ENCODE measurements at places on chromosomes 4 and X.

DNA sequence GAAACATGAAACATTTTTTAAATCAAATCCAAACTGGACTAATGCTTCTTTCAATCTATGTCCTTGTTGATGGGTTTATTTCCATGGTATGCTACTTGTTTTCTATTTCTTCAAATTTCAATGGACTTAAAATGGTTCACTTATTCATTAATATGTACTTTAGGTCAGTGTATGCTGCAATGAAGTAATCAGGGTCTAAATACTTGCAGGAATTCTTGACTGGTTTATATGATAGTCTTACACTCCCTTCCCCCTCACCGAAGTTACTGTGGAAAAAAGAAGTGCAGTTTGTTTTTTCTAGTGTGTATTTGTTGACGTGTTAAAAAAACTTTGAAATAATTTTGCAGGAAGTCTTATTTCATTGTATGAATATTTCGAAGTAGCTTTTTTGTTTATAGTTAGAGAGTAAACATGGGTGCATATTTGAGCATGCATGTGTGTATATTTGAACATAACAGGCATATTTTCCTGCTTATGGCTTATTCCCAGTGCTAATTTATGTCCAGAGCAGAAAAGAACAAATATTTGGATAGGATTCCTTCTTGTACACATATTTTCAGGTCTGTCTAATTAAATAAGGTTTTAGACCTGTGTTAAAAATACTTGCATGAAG lies 65.0 kb downstream of the LIMCH1 start:
- no peak for DNase-seq

- DNase-seq = no peak
Measured at GRCh38 chrX:10741003-10741402, 120.6 kb upstream of the MID1 start.

GRCh38 chr4:90624781-90625180 lies 497.6 kb downstream of the CCSER1 start:
- DNase-seq = no peak

- no peak for DNase-seq
Measured at GRCh38 chr4:45131020-45131419, 404.7 kb upstream of the GNPDA2 start.

DNA sequence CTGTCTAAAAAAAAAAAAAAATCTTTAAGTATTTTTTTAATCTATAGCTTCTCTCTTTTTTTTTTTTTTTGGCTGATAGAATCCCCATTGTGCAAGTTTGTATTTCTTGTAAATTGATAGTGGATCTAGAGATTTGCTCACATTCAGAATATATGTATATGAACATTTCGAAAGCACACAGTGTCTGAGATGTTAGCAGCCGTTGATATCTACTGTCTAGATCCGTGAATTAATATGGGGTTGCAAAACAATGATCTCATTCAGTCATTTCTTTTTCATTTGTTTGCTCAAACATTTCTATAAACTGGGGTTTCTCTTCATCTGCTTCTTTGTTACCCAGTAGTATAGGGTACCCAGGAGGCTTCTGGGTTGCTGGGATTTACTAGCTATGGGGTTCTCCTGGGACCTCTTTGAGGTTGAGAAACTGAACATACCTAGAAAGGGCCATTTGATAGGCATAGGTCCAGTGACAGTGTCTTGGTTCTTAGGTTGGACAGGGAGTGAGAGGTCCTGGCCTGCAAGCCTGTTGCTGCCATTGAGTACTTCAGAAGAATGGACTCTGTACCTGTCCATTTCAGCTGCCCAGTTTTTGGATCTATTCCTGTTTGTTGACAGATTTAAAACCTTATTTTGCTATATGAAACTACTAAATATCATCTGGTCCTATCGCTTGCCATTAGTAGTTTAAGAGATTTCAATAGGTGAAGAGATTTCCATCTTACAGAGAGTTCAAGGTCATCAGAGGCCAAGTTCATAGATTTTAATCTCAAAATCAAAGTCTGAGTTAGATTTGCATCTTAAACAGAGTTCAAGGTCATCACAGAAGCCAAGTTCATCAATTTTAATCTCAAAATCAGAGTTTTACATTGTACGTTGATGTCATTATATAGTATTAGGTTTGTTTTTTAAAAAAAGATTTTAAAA lies 50.8 kb downstream of the WWC2 start:
- no peak for DNase-seq

GRCh38 chr4:183504930-183505610 lies at the start of gene ING2:
TSS of gene ING2 (plus strand) at chr4:183505058. CDS start at chr4:183505196, 138 bp downstream.
- DNase-seq = no peak

DNA sequence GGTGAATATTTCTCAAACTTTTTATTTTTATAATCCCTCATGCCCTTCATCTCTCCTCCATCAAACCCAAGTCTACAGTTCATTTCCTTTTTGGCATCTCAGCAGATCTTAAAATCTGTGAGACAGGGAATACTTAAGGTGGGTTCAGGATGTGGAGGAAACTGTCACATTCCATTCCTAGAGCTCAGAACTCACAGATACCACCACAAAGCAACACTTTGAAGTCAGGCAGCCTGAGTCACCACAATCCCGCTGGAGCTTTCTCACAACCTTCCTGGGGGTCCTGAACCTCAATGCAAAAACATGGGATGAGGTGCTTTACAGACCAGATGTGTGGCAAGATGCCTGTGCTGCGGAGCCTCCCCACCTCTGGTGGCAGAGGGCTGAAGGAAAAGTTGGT lies 63.2 kb downstream of the HHIP start:
- DNase-seq = no peak

GRCh38 chr4:14091531-14091930 lies 464.0 kb upstream of the BOD1L1 start:
- DNase-seq = no peak

DNA sequence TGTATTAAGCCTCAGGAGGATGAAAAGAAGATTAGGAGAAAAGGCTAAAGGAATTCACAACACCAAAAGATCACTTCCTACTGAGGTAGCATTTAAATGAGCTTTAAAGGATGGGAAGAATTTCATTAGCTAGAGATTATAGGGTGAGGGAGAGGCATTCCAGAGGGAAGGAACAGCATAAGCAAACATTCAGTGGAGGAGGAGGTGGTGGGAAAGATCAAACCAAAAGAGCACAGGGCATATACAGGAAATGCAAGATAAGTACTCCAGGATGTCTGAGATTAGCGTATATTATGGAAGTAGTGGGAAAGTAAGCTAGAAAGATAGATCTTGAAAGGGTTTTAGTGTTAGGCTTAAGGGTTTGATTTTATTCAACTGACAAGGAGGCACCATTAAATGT lies 84.8 kb downstream of the COL4A6 start:
- no peak for DNase-seq

GRCh38 chr4:43049326-43049725 lies 156.8 kb downstream of the GRXCR1 start:
- no peak for DNase-seq

- no peak for DNase-seq
Measured at GRCh38 chr4:144723471-144723870, 77.5 kb downstream of the HHIP start.

GRCh38 chr4:158722291-158722916 lies 792 bp downstream of the PPID start:
- DNase-seq = no peak

DNA sequence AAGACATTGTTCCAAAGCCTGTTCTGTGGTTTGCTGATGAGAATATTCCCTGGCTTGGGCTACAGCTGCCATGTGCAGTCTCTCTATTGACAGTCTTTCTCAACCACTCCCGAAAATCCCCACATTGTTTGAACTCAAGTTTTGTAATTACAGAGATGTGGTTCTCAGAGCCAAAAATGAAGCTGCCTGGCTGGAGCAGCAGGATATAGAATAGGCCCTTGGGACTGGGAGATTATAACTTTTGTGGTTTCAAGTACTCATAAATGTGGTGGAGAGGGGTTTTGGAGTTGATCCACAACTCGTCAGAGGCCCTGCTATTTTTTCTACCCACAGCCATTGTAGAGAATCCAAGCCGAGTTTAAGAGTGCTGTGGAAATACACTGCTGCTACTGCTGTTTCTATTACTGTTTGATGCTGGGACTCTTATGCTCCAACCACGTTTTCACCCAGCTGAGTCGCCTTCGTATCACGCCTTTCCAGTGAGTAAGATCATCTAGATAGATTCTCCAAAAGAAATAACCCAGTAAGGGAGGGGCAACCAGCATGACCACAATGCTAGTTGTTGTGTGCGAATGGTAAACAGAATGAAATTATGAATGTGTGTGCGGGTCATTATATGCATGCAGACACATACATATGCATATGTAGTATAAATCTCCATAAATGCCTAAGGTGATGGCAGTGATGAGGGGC lies 57.1 kb upstream of the ATXN3L start:
- no peak for DNase-seq

DNA sequence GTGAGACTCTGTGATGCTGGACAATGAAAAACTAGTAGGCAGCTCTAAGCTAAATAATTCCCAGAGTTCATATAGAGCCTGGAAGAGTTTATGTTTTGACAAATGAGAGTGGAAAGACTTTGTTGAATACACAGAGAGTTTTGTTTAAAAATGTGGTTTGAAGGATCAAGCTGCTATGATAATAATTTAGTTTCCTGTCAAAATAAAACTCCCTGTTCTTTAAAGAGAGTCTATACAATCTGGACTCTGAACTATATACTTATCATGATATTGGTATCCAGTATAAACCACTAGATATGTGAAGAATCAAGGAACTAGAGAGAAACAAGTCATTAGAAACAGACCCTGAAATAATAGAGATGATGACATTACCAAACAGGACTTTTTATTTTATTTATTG lies 158.6 kb downstream of the C4orf33 start:
- no peak for DNase-seq

- no peak for DNase-seq
Measured at GRCh38 chr4:139443661-139444060, 10.3 kb upstream of the RAB33B start.

GRCh38 chr4:117814277-117815246 lies 219.7 kb upstream of the NDST3 start:
- no peak for DNase-seq

GRCh38 chrX:110089656-110090403 lies 86.9 kb downstream of the TMEM164 start:
- DNase-seq = no peak

- no peak for DNase-seq
Measured at GRCh38 chr4:4948370-4948769, 70.9 kb downstream of the CYTL1 start.

- DNase-seq = no peak
Measured at GRCh38 chr4:185344743-185345538, 50.8 kb downstream of the LRP2BP start.

- DNase-seq = no peak
Measured at GRCh38 chrX:11499076-11500044, 166.4 kb downstream of the ARHGAP6 start.

All from cortex of kidney (tissue), 1 donor.